ENCODE measurements at places on chromosomes 13 and 19. TPM values are rescaled to one million over a fixed set of nuclear protein-coding genes. Genes with fewer than 3 reads are reported as not detected.
A peak's percentile ranks its signal among the peaks of the same experiment; 100 is the strongest.

The FLT3 gene
- under 0.01 TPM for total RNA-seq

The SYT5 gene
- not detected for total RNA-seq

The SARS2 gene
- total RNA-seq = 17.0 TPM

DNA sequence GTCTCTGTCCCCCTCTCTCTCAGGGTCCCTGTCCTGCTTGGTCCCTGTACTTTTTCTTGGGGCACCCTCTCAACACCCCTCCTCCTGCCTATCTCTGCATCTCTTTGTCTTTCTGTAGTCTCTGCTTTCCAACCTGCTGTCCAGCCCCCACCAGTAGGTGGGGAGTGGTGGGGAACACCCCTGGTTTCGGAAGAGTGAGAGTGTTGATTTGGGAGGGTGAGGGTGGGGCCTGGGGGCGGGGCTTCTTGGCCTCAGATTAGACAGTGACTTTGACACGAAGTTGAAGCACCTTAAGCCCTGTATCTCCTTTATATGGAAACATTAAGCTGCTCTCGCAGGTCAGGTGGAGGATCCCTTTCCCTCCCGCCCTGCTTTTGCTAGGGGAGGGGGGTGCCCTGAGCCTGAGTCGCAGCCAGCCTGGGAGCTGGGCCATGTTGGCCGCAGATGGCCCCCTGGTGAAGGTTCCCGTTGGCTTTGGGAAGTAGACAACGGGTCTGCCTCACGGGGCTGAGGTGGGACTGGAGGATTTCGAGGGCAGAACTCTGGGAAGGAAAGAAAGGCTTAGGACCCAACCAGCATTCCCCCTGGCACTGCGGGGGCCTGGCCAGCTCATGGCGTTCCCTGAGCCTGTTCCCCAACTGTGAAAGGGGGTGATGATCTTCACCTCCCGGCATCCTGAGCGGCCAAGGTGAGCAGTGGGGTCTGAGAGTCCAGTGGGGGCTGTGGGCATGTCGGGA is at the start of gene KCNJ14:
Gene KCNJ14, plus strand, starts transcription at position 404 of the 737 bp plus-strand sequence. CDS start 6,151 bp downstream, outside the sequence.
- no peak for DNase-seq

- no peak for DNase-seq
These were observed 635.7 kb downstream of the UQCRFS1 start for GRCh38 chr19:28577233-28577632.

The CPT1C gene
- total RNA-seq = 1.9 TPM

DNA sequence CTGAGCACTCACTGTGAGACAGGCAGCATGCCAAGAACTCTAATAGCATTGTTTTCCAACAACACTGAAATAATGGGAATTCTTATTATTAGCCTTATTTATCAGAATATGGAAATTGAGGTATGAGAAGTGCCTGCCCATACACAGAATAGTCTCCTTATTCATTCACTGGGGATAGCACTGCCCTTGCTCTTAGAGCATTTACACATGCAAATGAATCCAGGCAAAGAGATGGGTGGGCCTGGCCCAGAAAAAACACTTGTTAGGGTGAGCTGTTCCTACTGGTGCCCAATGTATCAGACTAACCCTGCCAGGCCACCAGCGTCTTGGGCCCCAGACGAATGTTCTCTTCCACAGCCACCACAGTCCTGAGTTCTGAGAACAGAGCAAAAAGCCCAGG is 112.9 kb downstream of the TUBA3C start:
- DNase-seq = no peak

DNA sequence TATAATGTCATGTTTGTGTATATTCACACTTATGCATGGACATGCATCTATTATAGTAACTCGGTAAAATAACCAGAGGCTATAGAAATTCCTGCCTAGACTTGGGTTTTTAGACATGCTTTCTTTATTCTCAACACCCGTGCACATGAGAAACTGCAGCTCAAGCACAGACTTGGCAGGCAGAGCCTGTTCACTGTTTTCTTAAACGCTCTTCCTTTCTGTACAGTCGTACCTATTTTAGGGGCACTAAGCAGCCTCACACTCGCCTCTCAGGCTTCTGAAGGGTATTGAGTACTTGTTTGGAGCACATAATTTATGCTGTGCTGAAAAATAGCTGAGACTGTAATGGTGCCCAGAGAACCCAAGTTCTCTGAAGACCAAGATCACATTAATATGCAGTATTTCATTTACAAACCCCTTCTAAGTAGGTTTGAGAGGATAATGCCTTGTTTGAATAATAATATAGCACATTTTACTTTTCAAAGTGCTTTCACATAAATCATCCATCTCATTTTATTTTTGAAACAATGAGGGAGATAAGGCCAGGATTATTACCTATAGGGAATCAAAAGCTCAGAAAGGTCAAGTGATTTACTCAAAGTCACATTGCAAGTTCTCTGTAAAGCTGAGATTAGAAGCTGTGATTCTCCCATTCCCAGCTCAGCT is 429.9 kb downstream of the SPRY2 start:
- no peak for DNase-seq

DNA sequence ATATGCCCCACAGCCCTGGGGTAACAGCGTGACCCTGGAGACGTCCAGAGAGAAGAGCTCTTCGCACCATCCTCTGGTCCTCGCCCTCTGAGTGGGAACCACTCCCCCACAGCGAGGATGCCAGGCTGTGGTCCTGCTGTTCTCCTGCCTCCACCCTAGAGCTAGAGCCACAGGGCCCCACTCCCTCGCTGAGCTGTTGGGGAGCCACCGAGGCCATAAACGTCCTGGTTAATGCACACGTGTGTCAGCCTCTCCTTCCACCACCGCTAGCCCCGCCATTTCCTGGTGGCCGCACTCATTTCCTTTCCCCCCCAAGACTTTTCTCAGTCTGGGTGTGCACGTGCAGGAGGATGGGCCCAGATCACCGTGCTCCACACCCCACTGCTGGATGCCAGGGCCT is 11.5 kb downstream of the CEACAM16 start:
- DNase-seq = no peak

GRCh38 chr13:29109987-29110386 is 289.8 kb downstream of the MTUS2 start:
- DNase-seq = no peak

- DNase-seq = no peak
These were observed 1.6 kb downstream of the AMH start for GRCh38 chr19:2250766-2251105.

DNA sequence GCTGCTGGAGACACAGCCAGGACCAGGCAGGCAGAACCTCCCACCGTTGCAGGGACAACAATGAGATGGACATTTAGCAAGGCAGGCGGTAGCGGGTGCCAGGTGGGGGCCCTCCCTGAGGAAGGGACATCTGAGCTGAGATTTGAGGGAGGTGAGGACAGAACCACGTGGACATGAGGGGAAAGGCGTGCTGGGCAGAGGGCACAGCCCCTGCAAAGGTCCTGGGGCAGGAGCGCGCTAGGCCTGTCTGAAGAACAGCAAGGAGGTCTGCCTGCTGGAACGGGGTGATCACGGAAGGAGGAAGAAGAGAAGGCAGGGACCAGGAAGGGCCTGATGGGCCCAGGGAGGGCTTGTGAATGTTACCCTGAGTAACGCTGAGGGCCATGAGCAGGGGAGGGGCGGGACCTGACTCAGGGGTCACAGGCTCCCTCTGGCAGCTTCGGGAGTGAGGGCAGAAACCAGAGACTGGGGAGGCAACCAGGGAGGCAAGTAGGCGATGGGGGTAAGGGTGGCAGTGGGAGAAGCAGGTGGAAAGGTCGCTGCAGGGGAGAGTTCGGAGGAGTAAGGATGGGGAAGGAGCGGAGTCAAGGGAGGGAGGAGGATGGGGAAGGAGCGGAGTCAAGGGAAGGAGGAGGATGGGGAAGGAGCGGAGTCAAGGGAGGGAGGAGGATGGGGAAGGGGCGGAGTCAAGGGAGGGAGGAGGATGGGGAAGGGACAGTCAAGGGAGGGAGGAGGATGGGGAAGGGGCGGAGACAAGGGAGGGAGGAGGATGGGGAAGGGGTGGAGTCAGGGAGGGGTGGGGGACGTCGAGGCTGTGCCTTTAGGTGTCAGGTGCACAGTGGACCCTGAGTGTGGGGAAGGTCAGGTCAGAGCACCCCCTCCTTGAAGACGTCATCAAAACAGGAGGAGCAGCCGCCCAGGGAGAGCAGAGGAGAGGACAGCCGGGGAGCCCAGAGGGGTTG is 15.7 kb upstream of the B3GNT3 start:
- DNase-seq = peak; percentile 46

The TEKTIP1 gene
- total RNA-seq = not detected

The ARID3A gene
- total RNA-seq = 18.8 TPM

DNA sequence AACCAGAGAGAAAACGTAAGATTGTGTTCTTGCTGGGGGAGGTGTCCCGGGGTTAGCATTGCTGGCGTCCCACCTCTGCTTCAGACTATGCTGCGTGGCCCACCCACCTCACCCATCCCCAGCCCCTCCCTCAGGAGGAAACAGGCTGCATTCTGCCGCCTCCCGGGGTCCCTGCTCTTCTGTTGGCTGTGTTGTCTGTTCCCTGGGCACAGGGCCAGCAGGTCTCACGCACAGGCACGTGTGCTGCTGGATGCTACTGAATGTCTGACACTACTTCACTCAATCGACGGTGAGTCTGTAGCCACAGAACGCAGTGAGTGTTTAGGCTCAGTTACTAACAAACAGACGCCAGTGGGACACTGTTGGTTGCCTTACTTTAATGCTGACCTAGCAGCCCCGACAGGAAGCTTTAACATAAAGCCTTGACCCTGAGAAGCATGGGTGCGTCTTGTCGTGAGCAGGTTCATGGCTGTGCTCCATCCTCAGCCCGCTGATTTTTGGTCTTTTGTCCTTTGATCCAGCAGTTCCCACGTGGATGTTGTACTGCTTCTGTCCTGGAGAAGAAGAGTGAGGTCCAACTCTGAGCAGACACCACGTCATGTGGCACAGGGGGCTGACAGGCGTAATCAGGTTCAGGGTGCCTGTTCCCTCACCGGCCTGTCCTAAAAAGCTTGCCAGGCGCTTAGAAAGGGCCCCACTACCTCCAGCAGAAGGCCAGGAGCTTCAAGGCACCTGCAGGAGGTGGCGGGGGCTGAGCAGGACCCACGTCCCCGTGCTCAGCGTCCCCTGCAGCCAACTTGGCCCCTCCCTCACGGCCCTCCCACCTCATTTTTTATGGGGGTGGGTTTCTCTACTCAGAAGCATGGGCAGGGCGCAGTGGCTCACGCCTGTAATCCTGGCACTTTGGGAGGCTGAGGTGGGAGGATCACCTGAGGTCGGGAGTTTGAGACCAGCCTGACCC is 26.0 kb downstream of the NAXD start:
- DNase-seq = no peak

Measured in renal cortical epithelial cell (primary cell).